ENCODE measurements at places on chromosomes 7 and 10. TPM values are rescaled to one million over a fixed set of nuclear protein-coding genes. Genes with fewer than 3 reads are reported as not detected.

DNA sequence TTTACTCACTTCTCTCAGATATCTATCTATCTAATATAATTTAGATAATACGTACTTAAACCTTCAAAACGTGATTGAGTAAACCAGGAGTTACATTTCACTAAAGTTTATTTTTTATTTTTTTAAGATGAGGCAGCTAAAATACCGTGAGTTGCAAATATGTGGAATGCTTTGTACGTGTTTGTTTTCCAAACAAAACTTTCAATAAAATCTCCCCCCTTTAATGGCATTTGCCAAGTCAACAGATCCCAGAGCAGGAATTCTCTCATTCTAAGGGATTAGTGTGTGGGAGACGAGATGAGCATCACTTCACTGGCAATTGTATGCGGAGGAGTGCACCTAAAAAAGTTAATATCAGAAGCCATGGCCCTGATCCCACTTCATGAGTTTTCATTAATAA lies 53.7 kb upstream of the MAGI2 start:
- DNase-seq: no peak

Gene TCAF2
- 9.1 TPM for polyA plus RNA-seq

Gene SFTPA1
- not detected for polyA plus RNA-seq

DNA sequence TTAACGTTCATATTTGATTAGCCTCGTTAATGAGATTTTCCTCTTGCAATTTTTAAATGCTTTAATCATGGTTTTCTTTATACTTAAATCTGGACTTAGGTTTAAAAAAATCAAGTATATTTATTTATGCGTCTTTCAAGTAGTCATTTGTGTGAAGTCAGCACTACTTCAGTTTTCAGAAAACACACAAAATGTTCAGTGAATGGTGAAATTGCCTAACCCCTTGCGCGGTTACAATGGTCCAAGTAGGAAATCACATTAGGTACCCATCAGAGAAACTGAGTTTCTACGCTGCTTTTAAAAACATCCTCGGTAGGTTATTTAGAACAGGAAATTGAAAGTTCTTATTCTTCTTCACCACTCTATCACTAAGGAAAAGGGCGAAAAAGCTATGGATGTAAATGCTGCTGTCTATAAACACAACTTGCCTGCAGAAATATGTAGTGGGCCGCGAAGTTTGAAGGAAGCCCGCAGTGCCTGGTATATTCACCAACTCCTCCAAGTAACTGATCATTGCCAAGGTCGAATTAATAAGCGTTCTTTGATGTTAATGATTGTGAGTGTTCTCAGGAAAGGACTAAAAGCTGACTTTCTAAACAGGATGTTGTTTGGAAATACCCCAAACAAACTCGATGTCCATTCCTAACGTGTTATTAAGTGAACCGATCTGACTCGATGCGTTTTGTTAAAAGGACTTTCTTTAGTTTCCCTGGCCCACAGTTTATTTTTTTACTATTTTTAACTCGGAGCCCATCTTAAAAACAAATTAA lies 1.0 kb downstream of the SYPL1 start:
- no peak for DNase-seq
